Suppressor macrophage treated with lipopolysaccharide for 1 hour (primary cell): ENCODE measurements at places on chromosomes 3 and 15.

DNA sequence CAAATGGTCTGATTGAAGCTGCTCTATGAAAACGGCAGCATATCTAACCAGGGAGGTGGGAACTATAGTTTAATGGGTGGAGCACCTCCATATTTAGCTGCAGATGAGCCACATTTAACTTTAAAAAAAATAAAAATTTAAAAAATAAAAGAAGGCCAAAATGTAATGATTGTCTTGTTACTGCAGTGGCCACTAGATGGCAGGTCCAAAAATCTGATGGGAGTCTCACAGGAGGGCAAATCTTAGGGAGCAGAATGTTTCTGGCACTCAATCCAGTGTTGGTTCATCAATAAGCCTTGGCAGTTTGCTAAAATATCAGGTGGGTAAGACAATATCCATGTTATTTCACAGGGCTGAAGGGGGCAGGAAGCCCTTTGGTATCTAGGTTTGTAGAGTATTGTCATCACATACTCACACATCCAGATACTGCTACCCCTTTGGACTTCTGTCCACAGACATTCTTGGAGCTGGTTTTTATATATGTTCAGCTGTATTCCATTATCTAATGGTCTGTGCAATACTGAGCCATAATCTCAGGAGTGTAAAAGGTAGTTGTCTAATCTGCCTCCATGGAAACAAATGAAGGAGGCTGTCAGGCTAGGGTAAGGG is 233.3 kb downstream of the TIGIT start:
- no peak for DNase-seq

GRCh38 chr3:33146791-33147445 is 33.1 kb downstream of the CRTAP start:
- no peak for DNase-seq

DNA sequence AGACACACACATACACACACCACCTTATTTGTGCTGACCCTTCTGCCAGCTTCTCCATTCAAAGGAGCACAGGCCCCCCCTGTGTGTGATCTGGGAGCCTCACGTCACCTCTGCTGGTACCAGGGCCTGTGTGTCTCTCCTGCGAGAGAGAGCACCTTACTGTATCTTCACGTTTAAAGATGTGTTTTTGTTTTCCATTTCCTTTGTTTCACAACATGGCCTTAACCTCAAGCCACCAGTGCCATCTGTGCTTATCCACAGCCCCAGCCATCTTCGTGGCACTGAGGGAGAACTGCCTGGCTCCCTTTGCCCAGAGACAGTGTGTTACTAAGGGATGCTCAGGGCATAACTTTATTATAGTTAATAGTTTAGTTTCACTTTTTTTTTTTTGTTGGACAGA is 52.3 kb downstream of the ABHD2 start:
- DNase-seq, result no peak

DNA sequence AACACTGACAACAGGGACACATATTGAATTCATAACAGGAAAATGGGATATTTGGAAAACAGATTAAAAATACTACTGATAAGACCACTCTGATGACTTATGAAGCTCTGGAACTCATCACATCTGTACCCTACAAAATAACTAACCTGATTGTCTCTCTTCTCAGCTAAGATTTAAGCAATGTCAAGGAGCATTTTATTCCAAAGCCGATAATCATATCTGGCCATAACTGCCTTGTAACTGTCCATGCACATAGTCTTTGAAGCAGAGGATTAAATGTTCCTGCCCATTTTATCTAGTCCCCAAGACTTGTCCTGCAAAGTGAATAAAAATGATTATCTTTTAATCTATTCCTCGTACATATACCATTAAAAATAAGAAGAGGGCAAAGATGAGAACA is 234.1 kb downstream of the STAG1 start:
- DNase-seq, result no peak

DNA sequence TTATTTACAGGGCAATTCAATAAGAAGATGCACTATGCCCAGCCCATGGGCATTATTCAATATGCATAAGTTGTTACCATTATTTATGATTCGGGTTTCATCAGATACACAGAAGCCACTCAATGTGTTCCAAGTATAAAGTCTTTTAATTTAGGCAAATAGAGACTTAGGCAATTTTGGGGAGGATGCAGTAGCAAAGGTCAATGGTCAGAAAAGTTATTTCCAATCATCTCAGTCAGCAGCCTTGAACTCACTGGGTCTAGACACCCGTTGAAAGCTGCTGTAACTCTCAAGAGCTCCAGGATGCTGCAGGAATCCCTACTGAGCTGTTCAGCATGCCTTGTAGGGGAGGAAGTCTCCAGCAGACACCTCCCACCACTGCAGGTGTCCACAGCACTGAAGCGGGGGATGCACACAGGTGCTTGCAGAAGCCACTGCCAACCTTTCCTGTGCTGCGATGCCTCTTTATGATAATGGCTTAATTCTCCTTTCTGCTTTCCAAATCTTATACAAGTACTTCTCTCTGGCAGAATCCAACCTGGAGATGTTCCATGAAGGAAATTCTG is 155.0 kb upstream of the SUCLG2 start:
- DNase-seq, result no peak

- DNase-seq, result no peak
These were observed 43.0 kb upstream of the ABI3BP start for GRCh38 chr3:101036213-101036618.

GRCh38 chr3:109023656-109024254 is 70.1 kb upstream of the GUCA1C start:
- DNase-seq, result peak; percentile 71

DNA sequence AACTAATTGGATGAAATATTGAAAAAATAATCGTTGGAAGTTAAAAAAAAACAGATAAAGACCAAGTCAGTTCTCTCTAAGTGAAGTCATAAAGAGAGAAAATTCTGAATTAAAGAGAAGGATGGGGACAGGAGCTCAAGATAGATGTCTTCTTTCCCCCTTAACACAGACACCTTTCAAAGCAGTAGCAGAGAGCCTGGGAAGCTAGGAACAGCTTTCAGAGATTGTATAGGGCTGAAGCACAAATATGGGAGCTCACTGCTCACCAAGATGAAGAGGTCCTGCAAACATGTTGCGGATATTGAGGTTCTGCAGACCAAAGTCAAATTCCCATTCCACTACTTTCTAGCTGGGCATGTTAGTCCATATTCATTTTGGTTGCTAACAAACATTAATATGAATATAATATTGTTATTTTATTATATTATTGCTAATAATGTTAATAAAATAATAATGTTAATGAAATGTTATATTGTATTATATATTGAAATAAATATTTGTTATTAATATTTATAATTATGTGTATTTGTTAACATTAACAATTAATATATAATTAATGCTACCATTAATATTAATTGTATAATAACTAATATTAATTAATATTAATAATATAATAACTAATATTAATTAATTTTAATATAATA is 319.1 kb downstream of the OXSM start:
- DNase-seq, result no peak

GRCh38 chr3:71111784-71112440 is 471.6 kb downstream of the FOXP1 start:
- DNase-seq, result peak; percentile 60

DNA sequence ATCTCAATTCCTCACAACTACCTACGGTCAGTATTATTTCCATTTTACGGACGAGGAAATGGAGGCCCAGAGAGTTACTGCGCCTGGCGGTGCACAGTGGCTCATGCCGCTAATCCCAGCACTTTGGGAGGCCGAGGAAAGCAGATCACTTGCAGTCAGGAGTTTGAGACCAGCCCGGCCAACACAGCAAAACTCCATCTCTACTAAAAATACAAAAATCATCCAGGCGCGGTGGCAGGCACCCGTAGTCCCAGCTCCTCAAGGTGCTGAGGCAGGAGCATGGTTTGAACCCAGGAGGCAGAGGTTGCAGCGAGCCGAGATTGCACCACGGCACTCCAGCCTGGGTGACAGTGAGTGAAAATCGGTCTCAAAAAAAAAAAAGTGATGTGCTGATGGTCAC is 187.3 kb downstream of the XXYLT1 start:
- DNase-seq, result no peak
